ENCODE measurements at places on chromosomes 1 and 21.
A peak's percentile ranks its signal among the peaks of the same experiment; 100 is the strongest.

DNA sequence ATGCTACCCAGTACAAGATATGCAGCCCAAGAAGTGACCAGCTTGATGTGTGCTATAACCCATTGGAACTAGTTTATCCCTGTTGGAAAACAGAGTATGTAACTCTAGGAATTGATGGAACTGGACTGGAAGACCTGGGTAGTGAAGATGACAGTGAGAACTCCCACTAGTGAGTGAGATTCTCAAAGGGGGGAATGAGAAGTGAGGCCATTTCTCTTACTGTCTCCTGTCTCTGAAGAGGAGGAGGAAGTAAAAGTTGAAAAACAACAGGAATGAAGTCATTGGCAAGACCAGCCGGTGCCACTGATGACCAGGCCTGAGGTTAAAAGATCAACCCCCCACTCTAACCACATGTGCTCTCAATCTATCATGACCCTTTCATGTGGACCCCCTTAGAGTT is 20.9 kb downstream of the PLA2G2F start:
- no peak for DNase-seq

DNA sequence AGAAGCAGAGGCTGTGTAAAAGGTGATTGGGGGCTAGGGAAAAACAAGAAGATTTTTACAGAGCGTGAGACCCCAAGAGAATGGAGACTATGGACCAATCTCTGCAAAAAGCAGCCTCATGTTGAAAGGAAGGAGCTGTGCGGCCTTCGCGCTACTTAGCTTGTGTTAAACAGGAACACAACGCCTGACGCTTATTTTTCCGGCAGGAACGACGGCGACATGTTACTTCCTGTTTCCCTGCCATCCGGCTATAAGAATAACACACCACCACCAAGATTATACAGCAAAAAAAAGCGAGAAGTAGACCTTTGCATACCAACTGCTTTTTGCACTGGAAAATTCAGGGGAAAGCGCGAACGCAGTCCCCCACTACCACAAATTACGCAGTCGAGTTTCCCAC is 272.7 kb downstream of the FAM72C start:
- no peak for DNase-seq

DNA sequence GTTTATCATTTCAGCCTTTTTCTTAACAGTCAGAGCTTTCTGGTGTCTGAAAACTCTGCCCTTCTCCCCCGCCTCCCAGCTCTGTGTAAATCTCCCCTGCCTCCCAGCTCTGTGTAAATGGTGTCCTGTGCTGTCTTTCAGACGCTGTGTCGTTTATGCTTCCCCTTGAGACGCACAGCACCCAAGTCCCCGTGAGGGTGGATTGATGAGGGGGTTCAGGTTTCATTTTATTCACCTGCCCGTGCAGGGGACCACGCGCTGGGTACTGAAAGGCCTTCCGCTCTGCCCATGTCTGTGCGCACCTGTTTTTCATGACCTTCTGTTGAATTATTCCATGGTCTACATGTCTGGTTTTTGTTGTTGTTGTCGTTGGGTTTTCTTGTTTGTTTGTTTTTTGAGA is 108.2 kb upstream of the COL6A1 start:
- no peak for DNase-seq

DNA sequence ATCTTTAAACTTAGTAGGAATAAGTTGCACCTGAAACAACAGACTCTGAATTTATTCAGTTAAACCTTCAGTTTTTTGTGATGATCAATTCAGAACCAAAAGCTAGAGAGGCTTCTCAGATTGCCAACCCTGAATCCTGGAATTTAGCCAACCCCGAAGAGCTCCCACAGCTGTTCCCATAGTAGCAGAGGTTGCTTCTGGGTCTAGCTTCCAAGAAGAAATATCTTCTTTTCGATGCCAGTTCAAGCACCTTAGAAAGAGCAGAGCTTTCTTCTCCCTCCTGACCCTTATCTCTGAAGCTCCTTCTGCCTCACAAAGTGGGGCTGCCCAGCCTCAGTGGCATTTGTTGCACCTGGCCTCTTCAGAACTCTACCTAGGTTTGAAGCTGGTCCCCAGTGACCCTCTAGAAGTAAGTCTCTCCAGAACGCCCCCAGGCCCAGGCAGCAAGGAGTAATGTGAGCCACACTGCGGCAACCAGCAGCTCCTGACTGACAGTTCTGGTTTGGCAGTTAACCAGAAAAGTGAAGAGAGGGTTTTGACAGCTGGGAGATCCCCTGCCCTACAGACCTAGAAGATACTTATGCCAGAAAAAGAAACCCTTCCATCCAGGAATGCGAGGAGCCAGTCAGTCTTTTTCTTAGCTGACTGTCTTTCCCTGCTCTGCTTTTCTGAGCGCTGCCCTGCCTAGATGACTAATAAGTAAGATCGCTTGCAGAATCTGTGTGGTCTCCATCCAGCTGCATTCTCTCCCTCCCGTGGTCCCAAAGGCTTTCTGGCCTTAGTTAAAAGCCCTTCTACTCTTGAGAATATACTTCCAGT is 165.9 kb downstream of the ADGRL4 start:
- DNase-seq, result peak; percentile 8

Measured in tibial nerve (tissue), 4 donors.